ENCODE measurements at places on chromosomes 7 and 10.

- no peak for DNase-seq
Observed at GRCh38 chr10:89421018-89421476, 6.7 kb downstream of the IFIT5 start.

- no peak for DNase-seq
Observed at GRCh38 chr10:36109399-36110023, 467.4 kb upstream of the FZD8 start.

DNA sequence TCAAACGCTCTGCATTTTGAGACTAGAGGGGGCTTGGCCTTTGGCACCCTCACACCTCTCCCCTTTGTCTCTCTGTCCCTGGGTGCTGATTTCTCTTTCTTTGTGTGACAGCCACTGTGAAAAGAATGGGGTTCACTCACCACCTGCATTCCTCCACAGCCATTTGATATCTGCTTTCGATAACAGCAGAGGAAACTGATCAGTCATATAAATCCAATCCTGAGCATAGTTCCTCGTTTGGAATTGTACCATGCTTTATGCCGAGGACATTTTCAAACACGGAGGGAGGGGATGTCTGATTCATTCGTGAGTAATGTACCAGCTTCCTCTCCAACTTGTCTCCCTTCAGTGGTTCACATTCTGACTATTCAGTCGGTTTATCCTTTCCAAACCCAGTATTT lies 15.8 kb downstream of the MET start:
- no peak for DNase-seq

DNA sequence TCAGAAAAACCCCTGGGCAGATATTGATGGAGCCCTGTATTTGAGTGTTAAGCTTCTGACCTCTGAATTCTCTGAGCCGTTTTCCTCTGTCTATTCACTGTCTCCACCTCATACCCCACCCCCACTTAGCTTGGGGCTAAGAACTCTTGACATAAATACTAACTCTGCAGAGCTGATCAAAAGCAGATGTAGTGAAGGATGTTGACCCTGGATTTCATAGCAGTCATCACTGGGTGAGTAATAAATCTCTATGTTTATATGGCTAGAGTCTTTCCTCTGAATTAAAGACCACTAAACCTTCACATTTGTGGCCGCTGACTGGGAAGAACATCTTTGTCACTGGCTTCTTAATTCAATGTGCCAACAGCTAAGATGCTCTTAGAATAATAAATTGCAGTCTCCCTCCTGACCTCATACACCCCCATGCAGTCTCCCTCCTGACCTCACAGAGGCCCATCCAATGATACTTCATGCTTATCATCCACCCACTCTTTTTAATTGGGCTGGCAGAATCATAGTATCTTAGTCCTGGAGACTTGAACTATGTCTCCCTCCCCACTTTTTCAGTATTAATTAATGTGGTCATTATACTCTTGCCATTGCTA lies 78.0 kb upstream of the MACROH2A2 start:
- no peak for DNase-seq

GRCh38 chr10:96096958-96097357 lies 33.1 kb upstream of the ZNF518A start:
- DNase-seq, result no peak

DNA sequence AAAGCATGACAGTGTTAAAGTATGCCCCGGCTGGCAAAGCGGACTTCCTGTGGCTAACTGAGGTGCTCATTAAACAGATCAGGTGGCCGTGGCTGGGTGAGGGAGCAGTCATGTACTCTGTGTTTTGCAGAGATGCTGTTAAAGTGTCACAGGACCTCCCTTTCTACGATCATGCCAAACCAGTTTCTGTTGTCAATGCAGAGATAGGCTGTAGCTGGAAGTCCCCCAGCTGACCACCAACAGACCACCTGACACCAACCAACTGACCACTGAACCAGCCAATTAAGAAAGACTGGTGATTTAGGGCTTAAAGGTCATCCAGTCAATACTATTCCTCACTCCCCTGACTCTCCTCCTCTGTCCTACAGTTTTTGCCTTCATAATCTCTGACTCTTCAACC lies 431.1 kb upstream of the LRGUK start:
- DNase-seq, result no peak

DNA sequence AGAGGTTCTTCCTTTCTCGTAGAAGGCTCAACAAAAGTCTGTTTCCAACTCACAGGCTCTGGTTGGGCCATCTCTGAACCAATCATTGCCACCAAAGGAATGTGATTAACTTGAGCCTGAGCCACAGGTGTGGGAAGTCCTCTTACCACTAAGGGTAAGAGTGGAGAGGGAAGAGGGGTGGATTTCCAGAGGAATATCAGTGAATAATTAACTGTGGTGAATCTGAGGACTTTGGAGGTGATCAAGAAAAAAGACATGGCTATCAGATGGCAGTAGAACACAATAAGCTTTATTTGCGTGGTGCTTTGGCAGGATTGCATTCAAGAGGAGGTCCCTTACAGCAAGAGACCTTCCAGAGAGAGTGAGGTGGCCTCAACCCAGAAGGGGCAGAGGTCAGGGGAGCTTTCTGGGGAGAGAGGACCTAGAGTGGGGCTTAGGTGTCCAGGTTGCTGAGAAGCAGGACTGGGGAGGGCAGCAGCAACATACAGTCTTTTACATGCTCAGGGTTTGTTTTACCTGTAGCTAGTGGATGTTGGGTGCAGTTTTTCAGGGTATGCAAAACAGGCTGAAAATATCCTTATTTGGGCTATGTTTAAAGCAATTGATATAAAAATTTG lies 61.4 kb downstream of the BBS9 start:
- no peak for DNase-seq

DNA sequence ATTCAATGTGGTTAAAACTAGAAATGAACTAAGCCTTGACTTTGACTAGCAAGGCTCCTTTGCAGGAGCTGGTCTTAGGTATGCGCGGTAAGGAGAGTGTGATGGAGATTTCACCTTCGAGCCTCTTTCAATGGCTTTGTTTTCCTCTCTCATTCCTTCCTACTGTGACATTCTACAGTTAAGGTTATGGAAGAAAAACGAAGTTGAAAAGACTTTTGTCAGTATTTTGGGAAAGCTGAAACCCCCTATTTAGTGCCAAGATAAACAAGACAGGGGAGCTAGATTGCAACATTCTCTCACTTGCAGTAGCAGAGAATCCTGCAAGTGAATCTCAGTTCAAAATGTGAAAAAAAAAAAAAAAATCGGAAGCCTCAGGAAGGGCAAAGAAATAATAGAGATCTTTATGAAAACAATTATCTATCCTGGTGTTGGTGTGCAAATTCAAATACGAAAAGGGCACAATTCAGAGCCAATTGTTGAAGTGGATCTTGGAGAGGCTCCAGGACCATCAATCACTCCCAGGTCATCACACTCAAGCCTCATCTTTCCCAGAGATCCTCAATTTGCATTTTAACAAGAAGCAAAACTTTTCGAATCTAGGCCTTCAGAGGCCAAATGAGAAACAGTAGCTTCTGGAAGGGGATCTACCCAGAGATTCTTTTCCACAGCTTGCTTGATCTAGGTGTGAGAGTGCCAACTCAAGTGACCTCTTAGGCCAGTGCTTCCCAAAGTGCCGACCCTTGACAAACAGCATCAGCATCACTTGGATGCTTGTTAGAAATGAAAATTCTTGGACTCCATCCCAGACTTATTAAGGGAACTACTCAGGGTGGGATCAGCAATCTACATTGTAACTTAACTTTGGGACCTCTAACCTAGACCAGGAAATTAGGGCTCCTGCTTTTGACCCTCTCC lies 163.8 kb downstream of the INHBA start:
- no peak for DNase-seq

DNA sequence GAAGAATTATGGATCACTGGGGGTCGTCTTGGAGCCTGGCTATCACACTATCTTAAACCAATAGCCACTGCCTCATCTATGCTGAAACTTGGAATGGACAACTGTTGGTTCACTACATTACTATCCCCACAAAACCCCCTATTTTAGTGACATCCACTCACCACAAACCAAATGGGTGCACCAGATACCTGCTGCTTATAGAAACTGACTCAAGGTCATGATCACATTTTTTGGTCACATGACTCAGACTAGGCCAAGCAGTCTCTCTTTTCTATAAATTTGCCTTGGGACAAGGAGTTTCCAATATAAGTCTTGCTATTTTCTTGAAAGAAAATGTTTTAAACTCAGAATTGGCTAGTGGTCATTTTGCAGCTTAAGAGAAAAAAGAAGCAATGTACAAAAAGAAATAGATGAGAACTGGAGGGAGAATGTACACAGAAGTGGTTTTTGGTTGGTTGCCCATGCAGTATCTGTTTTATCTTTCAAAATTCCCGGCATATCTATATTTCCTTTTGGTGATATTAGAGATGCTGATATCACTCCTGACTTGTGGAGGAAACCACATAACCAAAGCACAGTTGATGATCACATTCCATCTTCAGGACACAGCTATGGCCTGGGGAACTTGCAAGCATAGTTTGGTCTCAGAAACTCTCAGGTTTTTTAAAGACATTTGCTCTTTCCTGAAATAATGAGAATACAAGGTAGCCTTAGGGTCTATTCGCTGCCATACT lies 85.2 kb upstream of the CACNA2D1 start:
- no peak for DNase-seq

DNA sequence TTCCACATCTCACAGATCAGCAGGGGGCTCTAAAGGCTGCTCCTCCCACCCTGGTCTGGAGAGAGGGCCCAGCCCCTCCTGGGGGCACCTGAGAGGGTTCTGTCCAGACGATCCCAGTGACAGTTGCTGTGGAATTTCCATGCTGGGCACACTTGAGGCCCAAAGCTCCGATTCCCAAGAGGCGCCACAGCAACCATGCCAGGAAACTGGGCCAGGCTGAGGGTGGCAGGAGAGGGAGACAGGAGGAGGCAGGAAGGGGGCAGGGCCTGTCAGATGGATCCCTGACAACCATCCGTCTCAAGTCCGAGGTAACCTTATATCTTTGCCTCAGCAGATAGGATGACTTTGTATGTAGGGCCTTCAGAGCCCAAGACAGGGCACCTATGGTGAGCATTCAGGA lies 4.3 kb upstream of the NOS3 start:
- DNase-seq, result no peak

DNA sequence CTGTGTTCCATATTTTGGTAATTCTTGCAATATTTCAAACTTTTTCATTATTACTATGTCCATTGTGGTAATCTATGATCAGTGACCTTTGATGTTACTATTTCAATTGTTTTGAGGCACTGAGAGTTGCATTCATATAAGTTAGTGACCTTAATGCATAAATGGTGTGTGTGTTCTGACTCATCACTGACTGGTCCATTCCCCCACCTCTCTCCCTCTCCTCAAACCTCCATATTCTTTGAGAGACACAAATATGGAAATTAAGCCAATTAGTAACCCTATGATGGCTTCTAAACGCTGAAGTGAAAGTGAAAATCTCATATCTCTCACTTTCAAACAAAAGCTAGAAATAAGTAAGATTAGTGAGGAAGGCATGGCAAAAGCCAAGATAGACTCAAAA lies 739.6 kb downstream of the CCSER2 start:
- DNase-seq, result no peak

DNA sequence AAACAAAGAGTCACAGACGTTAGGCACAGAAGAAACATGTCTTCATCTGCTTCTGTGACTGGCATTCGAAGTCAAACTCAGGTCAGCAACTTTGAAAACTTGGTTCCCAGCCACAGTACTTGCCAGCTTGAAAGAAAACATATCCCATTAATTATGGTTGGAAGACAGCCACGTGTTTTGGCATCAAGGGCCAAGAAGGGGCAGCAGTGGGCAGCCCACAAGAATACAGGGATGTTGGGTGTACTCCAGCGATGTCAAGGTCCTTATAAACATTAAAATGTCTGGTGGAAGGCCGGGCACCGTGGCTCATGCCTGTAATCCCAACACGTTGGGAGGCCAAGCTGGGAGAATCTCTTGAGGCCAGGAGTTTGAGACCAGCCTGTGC lies 29.5 kb downstream of the JCAD start:
- no peak for DNase-seq

- DNase-seq, result no peak
Observed at GRCh38 chr10:98417973-98418664, 3.1 kb upstream of the PYROXD2 start.

GRCh38 chr7:44264221-44264931 lies 61.0 kb downstream of the CAMK2B start:
- no peak for DNase-seq

- no peak for DNase-seq
Observed at GRCh38 chr7:98372993-98373392, 27.9 kb downstream of the BAIAP2L1 start.

All from right hindlimb (tissue), 1 donor.